ENCODE measurements at places on chromosomes 2 and 18.

- no peak for DNase-seq
Observed at GRCh38 chr2:75820693-75821092, 110.0 kb upstream of the GCFC2 start.

GRCh38 chr2:230828272-230828961, 36.3 kb upstream of the ITM2C start:
- DNase-seq: no peak

GRCh38 chr2:222709191-222709891, 37.9 kb downstream of the MOGAT1 start:
- DNase-seq: no peak

DNA sequence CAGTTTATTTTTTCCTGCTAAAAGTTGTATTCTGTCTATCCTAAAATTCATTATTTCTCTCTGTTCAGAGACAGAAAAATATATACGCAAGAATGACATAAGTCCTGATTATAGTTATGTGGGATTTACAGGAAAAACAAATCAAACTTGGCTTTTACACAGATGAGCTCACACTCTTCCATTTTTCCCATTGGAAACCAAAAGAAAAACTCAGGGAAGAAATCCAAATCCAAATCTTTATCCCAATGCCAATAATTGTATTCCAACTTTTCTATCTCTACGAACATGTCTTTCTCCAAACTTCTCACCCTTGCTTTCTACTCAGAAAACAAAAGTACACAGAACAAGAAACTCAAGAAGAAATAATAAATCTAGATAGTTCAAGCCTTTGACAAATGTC, 249.1 kb upstream of the TMEFF2 start:
- no peak for DNase-seq

GRCh38 chr2:84830095-84830494, 50.8 kb downstream of the TRABD2A start:
- DNase-seq: no peak

DNA sequence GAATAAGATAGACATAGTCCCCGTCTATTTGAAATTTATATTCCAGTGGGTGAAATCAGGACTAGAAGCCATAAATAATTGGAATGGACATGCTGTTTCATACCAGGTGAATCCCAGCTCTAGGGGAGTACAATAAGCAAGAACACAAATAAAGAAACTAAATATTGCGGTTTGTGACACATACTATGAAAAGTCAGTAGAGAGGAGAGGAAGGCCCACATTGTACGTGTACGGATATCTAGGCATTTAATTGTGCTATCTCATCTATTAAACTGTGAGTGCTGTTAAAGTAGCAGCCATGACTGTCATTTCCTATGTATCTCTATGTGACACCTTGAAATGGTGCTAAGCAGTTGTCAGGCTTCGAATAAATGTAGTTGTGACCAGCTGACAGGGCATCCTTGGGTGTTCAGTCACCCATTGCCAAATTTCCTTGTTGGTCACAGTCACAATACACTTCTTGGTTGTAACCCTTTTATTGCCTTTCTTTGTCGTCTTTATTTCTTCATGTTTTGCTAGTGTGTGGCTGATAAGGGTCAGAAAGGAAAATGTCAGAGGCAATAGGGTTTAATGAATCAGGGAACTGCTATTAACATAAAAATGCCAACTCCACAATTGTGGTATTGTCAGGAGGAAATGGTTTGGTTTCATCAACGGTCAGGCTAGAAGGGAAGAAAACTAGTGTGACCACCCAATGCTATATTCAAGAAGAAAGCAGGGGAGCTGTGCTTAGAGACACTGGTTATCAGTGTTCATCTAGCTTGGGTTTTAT, 31.5 kb downstream of the CPO start:
- no peak for DNase-seq

- DNase-seq: peak; percentile 52
Observed at GRCh38 chr2:234100686-234101085, 50.2 kb downstream of the SPP2 start.

- peak; percentile 8 for DNase-seq
Observed at GRCh38 chr2:228016402-228016801, 145.0 kb downstream of the DAW1 start.

DNA sequence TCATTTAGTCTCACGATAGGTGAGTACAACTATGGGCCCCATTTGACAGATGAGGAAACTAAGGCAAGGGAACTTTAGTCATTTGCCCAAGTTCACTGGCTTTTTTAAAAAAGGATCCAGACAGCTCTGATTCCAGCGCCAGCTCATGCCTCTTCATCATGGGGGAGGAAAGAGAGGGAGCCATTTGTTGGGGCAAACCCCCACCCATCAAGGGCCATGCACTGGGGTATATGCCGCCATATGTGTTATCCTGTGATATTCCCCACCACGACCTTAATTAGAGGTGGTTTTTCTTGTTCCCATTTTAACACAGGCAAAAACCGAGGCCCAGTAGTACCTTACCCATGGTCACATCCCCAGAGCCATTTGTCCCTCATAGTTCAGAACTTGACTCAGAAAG, 649 bp upstream of the GPBAR1 start:
- DNase-seq: no peak

DNA sequence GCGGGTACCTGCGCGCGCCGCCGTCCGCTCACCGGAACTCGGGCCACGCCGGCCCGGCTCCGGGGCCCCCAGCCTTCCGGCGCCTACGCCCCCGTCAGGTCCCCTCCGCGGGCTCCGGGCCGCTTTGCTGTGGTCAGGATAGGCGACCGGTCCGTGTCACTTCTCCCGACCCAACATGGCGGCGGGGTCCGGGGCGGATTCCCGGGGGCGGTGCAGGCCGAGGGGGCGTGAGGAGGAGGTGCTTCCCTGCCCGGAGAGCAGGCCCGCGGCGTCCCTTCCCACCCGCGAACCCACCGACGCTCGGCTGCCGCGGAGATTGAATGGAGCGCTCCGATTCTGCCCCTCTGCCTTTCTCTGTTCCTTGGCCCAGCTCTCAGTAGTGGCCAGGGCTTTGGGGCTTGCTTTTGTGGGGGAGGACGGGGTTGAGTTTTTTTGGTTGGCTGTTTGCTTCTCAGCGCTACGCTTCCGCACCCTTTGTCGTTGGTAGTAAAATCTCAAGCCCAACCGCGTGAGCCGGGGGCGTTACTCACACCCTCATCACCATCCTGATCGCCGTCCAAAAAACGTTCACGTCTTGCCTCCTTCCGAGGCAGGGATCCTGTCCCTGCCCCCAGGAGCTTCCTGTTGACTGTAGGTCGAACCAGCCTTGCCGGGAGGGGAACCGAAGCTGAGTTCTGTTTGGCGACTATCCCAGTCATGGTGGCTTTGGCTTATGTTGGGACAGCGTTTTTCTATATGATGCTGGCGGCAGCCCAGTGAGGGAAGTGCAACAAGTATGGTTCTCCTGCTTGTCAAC, 532 bp upstream of the YES1 start:
- DNase-seq: peak; percentile 74

DNA sequence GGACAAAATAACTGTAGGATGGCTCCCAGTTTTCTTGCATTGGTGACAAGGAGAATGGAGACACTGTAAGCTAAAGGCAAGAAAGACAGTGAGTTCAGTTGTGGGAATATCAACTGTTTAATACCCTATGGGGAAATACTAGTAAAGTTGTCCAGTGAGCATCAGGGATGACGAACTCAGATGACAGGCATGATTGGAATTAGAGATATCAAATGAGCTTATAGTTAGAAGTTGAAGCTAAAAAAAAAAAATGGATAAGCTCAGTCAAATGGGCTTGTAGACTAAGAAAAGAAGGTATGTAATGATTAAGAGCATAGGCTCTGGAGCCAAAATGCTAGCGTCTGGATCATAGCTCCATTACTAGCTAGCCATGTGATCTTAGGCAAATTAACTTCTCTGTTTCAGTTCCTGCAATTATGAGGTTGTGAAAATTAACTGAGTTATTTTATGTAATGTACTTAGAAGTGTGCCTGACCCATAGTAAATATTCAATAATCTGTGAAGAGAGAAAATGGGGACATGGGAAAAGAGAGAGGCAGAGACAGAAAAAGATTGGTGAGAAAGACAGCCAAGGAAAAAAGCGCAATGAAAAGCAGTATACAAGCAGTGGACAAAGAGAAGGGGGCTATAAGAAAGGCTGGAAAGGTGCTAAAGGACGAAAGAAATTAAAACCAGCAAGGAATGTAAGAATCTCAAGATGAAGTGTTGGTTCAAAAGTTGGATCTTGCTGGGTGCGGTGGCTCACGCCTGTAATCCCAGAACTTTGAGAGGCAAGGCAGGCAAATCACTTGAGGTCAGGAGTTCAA, 95.7 kb upstream of the SLC39A10 start:
- DNase-seq: no peak

GRCh38 chr2:129456691-129457090, 522.8 kb upstream of the RAB6C start:
- DNase-seq: no peak

DNA sequence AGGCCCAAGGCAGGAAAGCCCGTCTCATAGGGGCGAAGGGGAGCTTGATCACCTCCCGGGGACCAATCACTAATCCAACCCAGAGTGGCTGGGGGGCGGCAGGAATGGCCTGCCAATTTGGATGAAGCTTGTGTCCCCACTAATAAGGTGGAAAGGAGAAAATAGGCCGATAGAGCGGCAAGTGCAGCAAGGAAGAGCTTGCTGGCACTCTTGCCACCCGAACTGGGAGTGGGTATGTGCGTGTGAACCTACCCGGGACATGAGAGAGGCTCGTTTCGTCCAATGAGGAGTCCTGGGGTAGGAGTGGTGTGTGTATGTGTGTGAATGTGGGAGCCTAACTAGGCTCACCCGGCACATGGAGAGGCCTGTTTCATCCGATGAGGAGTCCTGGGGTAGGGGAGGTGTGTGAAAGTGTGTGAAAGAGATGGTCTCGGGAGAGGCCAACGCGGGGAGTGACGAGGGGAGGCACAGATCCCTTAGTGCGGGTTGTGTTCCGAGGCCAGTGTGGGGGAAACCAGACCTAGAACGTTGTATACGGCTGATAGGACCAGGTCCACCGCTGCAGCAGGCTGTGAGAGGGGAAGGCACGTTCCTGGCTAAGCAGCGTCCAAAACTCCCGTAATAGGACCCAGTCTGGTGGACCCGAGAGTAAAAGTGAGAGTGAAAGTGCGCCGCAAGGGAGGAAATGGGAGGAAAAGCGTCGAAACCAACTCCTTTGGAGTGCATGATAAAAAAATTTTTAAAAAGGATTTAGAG, 47.1 kb upstream of the SELENOI start:
- no peak for DNase-seq

DNA sequence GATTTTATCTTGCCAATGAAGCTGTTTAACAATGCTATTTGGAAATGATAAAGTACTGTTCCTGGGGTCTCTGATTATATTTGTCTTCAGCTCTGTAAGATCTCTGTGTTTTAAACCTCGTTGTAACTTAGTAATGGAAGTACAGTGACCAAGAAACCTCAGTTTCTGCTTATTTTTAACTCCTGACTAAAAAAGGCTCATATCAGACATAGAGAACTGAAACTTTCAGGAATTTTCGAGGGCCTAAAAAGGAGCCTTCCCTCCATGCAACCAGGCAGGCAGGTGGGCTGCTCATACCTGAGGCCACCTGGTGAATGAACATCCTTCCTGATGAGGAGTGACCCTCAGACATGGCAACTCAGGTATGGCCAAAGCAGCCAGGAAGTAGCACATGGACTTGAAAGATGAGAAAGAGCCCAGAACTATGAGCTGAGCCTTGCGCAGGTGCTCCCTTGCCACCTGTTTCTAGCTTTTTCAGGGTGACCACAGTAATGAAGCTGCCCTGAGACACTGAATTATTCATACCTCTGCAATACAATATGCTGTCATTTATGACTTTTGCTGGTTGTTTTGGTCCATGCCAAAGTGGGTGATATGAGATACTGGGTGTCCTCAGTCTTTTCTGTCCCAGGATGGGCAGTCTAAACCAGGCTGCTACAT, 23.9 kb downstream of the MYO3B start:
- no peak for DNase-seq

GRCh38 chr2:182977463-182977862, 60.8 kb downstream of the NCKAP1 start:
- no peak for DNase-seq

- DNase-seq: no peak
Observed at GRCh38 chr2:225889452-225889851, 489.9 kb downstream of the NYAP2 start.

DNA sequence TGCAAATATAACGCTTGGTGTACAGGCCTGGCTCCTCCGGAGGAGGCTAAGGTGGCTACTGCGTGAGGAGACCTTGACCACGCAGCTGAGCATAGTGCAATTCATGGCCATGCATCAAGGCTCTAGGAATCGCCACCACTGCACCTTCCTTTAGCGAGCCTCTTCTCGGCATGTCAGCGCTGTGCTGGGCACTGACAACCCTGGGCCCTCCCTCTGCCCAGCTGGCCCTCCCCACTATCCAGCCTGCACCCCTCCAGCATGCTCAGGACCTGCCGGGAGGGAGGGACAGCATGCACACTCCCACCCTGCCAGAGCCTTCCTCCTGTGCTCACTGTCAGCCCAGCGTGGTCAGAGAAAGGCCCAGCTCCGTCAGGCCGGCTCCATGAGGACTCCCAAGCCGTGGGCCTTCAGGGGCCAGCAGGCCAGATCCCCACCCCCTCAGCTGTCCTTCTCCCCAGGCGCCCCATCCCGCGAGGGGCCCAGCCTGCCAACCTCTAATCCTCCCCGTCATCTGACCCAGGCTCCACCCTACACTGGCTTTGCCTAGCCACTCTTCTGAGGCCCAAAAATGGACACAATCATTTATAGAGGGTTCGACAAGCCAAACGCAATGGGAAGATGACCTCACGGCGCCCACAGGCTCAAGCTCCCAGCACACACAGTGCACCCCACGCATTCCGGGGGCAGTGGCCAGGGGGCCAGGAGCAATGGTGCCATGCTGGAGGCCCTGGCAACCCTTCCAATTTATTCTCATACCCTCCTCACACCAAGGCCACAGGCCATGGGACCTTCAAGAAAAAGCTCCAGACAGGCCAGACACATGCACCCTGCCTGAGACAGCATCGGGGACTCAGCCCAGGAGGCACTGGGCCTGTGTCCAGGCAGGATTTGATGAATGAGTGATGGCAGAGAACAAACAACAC, 3.5 kb downstream of the BIN1 start:
- DNase-seq: no peak

DNA sequence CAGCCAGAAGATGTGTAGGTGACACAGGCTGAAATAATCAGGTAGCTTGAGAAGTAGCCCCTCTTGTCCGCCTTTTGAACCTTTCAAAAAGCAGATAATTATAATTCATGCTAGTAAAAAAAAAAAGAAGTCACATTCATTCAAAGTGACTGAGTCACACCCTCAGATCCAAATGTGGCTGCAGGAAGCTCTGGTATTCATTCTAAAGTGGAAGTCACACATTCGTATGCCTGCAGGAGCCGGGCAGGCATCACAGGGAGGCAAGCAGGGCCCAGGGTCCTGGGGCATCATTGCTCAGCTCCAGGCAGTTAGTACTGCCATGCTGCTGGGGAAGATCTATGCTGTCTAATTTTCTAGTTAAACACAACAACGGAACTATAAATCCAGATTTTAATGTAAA, 21.7 kb upstream of the RAB11FIP5 start:
- no peak for DNase-seq

DNA sequence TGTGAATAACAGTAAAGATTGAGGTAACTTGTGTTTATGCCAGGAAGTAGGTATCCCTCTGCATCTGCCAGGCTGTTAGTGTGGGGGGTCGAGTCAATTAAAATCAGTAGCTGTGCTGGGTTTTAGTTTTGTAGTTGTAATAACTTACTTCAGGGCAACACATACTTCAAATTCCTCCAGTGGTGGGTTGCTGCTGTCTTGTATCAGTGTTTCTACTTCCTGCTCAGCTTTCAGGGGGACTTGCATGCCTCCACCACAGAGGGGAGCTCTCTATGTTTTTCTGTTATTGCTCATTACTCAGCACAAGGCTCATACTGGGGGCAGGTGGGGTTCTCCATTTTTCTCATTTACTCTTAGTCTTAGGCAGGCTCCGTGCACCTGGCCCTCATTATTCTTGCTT, 136.8 kb downstream of the CAPN13 start:
- no peak for DNase-seq

- no peak for DNase-seq
Observed at GRCh38 chr2:222920657-222921186, 59.9 kb downstream of the ACSL3 start.

Data from Jurkat, Clone E6-1 (cell line).